ENCODE measurements at places on chromosomes 3 and 15. TPM values are rescaled to one million over a fixed set of nuclear protein-coding genes. Genes with fewer than 3 reads are reported as not detected.

HTR3E gene
- total RNA-seq, result not detected

POLG gene
- 238 TPM for total RNA-seq

FOXB1 gene
- total RNA-seq, result not detected

SEMA7A gene
- 9.0 TPM for total RNA-seq

- DNase-seq, result no peak
Observed at GRCh38 chr15:65385870-65386258, 8.1 kb upstream of the IGDCC3 start.

DNA sequence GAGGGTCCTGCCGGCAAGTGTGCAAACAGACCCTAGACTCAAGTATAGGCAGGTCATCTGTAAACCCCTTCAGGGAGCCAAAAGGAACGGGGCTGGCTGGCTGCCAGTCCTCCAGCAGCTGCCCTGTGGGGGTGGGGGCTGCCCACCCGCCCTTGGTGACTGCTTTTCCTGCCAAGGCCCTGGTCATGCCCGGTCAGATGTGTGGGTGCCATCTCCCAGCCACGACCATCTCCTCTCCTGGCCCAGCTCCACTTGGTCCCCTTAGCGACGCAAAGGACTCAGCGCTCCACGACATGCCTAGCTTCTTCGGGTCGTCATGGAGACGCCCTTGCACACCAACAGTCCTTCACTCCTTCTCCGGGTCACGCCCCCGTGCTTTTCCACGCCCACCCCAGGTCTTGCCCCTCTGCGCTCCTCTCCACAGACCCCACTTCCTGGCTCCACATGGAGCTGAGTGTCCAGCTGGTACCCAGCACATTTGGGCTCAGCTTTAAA lies 2.4 kb downstream of the MUC4 start:
- no peak for DNase-seq

Data from natural killer cell (primary cell).